T-helper 9 cell (primary cell): ENCODE measurements at places on chromosomes 2 and 18.

DNA sequence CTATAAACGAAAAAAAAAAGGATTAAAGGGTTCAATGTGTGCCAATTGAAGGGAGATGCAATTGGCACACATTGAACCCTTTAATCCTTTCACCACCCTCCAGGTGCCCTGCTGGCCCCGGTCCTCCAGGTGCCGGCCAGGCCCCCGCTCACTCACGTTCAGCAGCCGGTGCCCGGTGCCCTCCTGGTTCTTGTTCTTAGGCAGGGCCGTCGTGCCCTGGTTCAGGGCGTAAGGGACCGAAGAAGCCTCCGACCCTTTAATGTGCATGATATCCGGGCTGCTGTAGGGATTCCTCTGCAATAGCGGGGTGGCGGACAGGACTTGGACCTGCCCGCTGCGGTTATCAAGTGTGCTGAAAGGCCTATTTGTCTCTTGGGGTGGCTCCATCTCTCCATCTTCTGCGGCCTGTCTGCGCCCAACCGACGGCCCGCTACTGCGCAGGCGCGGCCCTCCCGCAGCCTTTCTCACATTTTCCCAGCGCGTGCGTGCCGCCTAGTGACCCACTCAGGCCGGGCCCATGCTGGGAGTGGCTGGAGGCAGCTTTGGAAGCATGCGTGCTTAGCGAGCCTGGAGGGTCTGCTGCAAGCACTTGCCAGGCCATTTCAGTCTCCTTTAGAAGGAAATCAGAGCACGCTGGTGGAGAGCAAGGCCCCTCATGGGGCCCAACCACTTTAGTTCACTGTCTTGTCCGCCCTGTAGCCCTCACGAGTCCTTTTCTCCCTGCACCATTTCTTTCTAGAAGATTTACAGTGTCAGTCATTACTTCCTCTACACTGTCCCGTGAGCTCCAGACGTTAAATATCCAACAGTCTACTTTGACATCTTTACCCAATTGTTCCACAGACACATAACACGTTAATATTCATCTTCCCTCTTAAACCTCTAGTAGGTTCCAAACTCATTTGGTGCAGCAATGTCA, 24.3 kb downstream of the TMEM237 start:
- DNase-seq, result no peak

DNA sequence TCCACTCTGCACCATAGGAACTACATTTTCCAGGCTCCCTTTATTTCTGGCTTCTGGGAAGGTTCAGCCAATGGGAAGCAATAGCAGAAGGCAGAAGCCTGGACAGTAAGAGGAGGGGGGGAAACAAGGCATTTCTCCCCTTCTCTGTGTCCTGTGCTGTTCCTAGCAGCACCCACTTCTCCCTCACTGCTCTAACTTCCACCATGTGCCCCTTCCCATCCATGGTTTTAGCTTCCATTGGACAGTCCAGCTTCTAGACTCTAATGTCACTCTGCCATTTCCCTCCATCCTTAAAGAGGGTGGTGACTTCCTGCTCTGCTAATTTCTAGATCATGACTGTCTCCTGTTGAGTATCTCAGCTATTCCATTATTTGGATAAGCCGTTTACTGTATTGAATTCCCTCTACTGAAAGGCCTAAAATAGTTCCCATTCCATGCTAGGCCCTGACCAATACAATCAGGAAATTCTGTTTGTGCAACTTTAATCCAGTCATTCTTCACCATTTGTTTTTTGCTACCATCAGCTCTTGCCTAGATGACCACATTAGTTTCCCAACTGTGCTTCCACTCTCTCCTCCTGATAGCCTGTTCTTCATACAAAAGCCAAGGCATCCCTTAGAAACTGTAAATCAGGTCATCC, 20.8 kb upstream of the LYPD1 start:
- no peak for DNase-seq

- no peak for DNase-seq
These were observed 34.6 kb downstream of the IAH1 start for GRCh38 chr2:9508931-9509330.

GRCh38 chr2:128158176-128158575, 67.2 kb downstream of the UGGT1 start:
- DNase-seq, result no peak

- DNase-seq, result peak; percentile 56
These were observed 85.3 kb downstream of the CDC42EP3 start for GRCh38 chr2:37585982-37586621.

GRCh38 chr2:194343167-194343566, 1313.9 kb upstream of the SLC39A10 start:
- no peak for DNase-seq

DNA sequence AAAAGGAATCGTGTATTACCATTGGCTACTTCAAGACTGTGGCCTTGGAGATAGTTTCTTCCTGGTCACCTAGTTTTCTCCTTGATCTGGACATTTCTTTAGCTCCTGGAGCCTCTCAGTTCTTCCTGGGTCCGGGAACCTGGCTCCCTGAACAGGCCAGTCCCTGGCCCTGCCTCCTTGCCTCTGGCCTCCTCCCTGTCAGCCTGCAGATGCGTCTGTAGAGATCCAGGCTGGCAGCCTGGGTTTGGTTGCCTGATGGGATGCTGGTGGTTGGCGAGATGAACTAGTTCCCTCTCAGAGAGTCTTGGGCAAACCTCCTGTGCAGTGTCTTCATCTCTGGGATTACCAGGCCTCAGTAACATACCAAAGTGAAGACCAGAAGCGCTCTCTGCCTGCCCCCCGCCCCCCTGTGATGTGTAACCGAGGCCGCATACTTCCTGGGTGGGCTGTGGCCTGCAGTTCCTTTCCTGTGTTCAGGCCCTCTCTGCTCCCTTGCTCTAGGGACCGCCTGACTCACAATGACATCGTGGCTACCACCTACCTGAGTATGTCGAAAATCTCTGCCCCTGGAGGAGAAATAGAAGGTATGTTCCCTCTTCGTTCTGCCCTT, 85.4 kb downstream of the DYSF start:
- DNase-seq, result no peak

GRCh38 chr2:8626572-8626971, 55.3 kb upstream of the ID2 start:
- DNase-seq, result no peak

DNA sequence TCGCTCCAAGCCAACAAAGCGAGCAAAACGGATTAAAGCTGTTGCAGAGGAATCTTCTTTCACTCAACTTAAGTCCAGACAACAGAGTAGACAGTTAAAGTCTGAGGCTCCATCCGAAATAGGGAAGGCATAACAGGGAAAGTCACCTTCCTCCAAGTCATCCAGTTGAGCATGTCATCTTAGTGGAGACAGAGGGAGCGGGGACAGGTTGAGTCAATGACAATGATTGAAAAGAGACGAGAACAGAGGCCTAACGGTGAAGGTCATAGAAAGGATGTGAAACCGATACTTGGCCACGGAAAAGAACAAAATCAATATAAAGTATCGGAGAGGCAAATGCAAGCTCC, 455 bp downstream of the C18orf32 start:
- no peak for DNase-seq

GRCh38 chr2:120293096-120294007, 40.7 kb downstream of the RALB start:
- DNase-seq, result no peak

- no peak for DNase-seq
These were observed 86.7 kb downstream of the VIT start for GRCh38 chr2:36783246-36783645.

DNA sequence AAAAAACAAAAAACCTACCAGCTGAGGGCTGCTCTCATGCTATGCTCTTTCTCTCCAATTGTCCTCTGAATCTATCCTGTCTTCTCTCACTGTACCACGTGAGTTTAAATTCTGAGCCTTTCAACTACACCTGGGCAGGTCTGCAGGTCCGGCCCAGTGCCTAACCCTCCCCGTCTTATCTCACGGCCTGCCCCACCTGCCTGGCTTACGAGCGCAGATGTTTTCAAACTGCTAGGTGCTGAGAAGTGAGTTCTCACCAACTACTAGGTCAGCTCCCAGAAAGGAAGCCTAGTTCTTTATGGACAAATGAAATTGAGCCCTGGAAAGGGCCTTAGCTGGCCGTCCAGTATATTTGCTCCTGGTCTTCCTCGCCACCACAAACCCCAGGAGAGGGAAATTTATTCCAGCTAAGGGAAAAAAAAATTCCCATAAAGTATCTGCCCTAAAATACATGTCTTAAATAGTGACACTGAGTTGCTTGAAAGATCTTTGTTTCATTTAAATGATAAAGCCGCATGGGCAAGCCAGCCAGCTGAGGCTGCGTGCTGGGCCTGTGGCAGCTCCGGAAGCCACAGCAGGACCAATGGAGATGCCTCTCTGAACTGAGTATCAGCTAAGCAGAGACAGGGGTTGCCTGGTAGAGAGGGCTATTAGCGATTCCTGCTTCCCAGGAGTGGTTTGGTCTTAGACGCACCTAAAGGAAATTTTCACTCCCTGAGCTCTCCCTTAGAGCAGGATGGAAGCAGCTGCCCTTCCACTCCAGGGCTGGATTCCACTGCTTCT, 92.5 kb upstream of the NCK2 start:
- DNase-seq, result no peak

DNA sequence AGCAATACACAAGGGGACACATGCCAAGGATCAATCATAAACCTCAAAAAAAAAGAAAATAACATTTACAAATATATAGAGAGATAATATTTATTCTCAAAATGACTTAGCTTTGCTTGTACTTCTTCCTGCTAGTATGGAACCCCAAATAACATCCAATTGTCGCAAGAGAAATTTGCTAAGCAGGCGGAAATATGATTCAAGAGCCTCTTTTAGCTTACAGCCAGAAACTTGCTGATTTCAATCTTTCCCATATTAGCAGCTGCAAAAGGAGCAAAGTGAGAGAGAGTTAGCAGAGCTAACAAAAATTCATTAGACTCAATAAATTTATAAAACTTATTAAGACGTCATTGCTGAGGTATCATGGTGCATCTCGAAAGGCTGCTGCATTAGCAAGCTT, 294.9 kb downstream of the FSIP2 start:
- no peak for DNase-seq

- DNase-seq, result no peak
These were observed 350.7 kb upstream of the SPRED2 start for GRCh38 chr2:65782996-65783650.

DNA sequence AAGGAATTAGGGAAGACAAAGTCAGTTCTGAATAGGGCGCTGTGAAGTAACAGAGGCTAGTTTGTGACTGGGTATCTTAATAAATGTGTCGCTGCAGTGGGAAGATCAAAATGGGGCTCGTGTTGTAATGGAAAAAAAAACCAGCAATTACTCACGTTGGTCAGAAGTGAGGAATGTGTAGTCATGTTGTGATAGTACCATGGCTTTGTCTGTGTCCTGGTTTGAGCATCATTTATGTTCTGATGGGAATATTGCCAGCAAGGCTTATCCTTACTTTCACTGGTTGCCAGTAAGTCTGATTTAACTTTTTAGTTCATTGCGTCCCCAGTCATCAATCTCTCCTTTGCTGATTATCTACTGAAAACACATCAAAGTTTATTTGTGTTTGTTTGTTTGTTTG, 467.6 kb downstream of the NYAP2 start:
- DNase-seq, result no peak

DNA sequence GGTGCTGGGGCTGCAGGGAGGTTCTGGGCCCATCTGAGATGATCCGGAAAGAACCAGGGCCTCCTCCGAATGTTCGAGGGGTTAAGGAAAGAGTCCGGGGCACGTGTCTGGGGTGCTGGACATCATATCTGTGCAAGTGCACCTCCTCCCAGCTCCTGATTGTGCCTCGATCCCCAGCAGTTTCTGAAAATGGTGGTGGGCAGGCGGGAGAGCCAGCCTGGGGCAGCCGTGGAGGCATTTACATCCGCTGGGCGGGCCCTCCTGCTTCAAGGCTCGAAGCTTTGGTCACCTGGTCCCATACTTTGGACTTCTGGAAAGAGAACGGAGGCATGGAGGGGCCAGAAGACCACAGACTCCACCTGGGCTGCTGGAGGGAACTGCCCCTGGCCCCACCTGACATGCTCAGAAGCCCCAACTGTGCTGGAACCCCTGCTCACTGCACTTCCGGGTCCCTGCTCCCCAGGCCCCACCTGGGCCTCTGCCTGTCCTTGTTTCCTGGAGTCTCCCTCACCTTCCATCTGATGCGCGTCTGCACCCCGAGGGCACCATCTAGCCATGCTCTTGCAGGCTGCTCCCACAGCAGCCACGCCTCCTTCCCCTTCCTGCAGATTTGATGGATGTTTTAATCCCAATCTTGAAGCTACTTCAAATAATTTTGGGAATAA, 119.2 kb upstream of the HDAC4 start:
- no peak for DNase-seq

DNA sequence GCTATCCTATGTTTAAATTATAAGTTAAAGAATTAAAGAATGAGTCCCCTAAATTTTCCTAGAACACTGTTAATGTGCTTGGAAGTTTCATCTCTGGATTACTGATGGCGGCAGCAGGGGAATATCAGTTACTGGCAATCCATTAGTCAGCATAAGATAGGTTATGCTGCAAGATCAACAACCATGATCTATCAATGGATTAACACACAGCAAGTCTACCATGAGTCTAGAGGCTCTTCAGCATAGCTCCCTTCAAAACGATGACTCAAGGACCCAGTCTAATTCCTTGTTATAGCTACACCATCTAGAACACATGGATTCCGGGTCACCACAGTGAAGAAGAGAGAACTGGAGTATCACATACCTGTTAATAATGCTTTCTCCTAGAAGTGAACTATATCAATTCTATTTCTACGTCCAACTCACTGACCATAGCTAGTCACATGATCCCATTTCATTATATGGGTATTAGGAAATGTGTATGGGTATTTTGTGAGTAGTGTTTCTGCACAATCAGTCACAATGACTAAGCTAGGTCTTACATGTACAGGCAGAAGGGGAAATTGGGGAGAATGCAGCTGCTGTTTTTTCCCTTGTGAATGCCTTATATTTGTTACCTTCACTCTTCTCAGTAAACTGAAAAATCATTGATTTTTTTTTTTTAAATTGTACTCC, 108.3 kb upstream of the MAPRE2 start:
- DNase-seq, result no peak

- no peak for DNase-seq
These were observed 320.1 kb downstream of the SLC4A3 start for GRCh38 chr2:219947575-219947974.

DNA sequence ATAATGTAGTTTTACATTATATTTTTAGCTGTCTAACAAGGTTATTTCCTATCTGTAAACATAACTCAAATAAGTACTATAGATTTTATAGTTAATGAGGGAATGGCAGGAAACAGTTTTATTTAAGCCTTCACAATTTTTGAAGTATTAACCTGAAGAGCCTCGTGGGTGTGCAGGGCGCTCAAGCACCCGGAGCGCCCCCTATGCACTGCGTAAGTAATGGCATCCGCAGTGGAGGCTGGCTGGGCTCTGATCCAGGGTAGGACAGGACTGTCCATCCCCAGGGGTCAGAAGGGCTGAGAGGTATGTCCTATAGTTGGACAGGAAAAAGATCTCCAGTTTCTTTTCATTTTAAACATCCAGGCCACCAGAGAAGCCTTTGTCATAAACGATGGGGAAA, 8.2 kb upstream of the GBX2 start:
- no peak for DNase-seq
